ENCODE measurements at places on chromosomes 2 and 18.

- H3K27me3 ChIP-seq = no peaks in the 10 kb centered on the region
- no peak overlapping the region for H3K4me3 ChIP-seq
- no peak for DNase-seq
- H3K27ac ChIP-seq = no peak overlapping the region
- no peaks in the 10 kb centered on the region for H3K36me3 ChIP-seq
These were observed 352.0 kb downstream of the TMX3 start for GRCh38 chr18:68362907-68363306.

DNA sequence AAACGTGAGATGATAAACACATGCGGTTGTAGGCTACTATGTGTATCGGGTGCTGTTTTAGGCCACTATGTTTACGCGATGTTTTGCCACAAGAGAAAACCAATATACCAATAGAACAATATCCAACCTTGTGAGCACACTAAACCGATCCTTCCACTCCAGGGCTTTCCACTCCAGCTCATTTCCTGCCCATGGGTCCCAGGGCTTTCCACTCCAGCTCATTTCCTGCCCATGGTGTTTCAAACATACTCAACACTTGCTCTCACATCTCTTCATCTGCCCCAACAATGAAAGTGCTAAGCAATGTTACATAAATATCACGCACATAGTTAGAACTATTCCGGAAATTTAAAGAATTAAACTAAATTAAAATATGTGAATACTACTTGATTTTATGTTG lies 80.0 kb downstream of the EPB41L3 start:
- H3K27me3 ChIP-seq = no peaks in the 10 kb centered on the region
- no peak for DNase-seq
- no peak overlapping the region for H3K4me3 ChIP-seq
- no peak overlapping the region for H3K27ac ChIP-seq
- no peaks in the 10 kb centered on the region for H3K36me3 ChIP-seq

GRCh38 chr18:12034241-12035100 lies 53.2 kb downstream of the IMPA2 start:
- H3K4me3 ChIP-seq = no peak overlapping the region
- no peaks in the 10 kb centered on the region for H3K27me3 ChIP-seq
- DNase-seq = no peak
- H3K4me1 ChIP-seq = peaks cover 4% of the 10 kb centered on the region
- H3K36me3 ChIP-seq = peaks cover 6% of the 10 kb centered on the region

- H3K27ac ChIP-seq = no peak overlapping the region
- no peaks in the 10 kb centered on the region for H3K4me1 ChIP-seq
- DNase-seq = no peak
These were observed 1012.4 kb upstream of the CRIM1 start for GRCh38 chr2:35343135-35343534.

GRCh38 chr18:2983296-2983695 lies 29.6 kb downstream of the LPIN2 start:
- H3K36me3 ChIP-seq = peaks cover 2% of the 10 kb centered on the region
- H3K4me3 ChIP-seq = no peak overlapping the region
- peaks cover 7% of the 10 kb centered on the region for H3K4me1 ChIP-seq
- H3K27me3 ChIP-seq = no peaks in the 10 kb centered on the region
- DNase-seq = no peak

GRCh38 chr2:29317077-29317517 lies 201.9 kb downstream of the CLIP4 start:
- H3K27ac ChIP-seq = no peak overlapping the region
- DNase-seq = no peak
- no peak overlapping the region for H3K4me3 ChIP-seq

GRCh38 chr2:56239030-56239429 lies 55.2 kb downstream of the CCDC85A start:
- no peaks in the 10 kb centered on the region for H3K36me3 ChIP-seq
- no peak overlapping the region for H3K4me3 ChIP-seq
- H3K4me1 ChIP-seq = no peaks in the 10 kb centered on the region
- no peak for DNase-seq
- no peak overlapping the region for H3K27ac ChIP-seq

- no peak overlapping the region for H3K4me3 ChIP-seq
- H3K36me3 ChIP-seq = no peaks in the 10 kb centered on the region
- DNase-seq = no peak
- no peak overlapping the region for H3K27ac ChIP-seq
These were observed 40.4 kb downstream of the L3MBTL4 start for GRCh38 chr18:6374340-6374739.

DNA sequence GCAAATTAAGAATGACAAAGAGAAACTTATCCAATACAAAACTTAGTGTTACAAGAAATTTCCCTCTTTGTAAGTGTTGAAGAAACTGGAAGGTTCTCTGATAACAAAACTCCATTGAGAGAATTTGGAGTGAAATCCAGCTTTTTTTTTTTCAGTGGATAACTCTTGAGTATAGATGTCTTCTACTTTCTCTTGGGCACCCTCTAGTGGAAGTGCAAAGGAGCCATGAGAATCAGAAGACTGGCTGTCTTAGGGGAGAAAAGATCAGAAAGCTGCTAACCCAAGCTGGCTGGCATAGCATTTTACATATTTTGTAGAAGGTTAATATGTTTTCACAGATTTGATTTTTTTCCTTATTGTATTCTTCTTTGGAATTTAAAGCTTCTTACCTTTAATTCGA lies 138.8 kb upstream of the SATB2 start:
- DNase-seq = no peak
- H3K4me1 ChIP-seq = no peaks in the 10 kb centered on the region
- no peak overlapping the region for H3K4me3 ChIP-seq
- H3K27ac ChIP-seq = no peak overlapping the region
- H3K27me3 ChIP-seq = no peaks in the 10 kb centered on the region

- H3K27ac ChIP-seq = no peak overlapping the region
- no peaks in the 10 kb centered on the region for H3K27me3 ChIP-seq
- H3K4me1 ChIP-seq = no peaks in the 10 kb centered on the region
- no peak for DNase-seq
- H3K4me3 ChIP-seq = no peak overlapping the region
These were observed 104.0 kb downstream of the DYSF start for GRCh38 chr2:71557321-71557720.

DNA sequence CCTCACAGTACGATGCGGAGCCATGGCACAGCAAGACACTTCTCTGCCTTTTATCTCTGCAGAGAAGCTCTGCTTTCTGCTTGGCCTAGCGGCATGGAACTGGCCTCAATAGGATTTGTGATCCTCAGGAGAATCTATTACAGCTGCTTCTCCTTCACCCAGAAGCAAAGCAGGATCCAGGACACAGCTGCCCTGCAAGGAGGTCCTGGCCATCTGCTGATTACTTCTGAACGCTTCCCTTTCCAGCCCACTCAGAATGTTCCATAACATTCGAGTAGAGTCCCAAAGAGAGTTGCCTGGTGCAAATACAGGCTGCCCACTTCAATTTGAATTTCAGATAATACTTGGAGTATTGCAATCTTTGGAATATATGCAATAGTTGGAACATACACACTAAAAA lies 29.2 kb upstream of the KCNS3 start:
- H3K27me3 ChIP-seq = peaks cover 1% of the 10 kb centered on the region
- no peak overlapping the region for H3K4me3 ChIP-seq
- H3K36me3 ChIP-seq = no peaks in the 10 kb centered on the region
- peaks cover 3% of the 10 kb centered on the region for H3K4me1 ChIP-seq

All from neuronal stem cell (in vitro differentiated cells).